Thyroid gland (tissue), 4 donors: ENCODE measurements at places on chromosomes 3 and 15.

GRCh38 chr3:151371526-151371925 is 13.0 kb downstream of the P2RY12 start:
- DNase-seq = no peak

- DNase-seq = no peak
Observed at GRCh38 chr15:54580643-54581042, 602.4 kb downstream of the UNC13C start.

DNA sequence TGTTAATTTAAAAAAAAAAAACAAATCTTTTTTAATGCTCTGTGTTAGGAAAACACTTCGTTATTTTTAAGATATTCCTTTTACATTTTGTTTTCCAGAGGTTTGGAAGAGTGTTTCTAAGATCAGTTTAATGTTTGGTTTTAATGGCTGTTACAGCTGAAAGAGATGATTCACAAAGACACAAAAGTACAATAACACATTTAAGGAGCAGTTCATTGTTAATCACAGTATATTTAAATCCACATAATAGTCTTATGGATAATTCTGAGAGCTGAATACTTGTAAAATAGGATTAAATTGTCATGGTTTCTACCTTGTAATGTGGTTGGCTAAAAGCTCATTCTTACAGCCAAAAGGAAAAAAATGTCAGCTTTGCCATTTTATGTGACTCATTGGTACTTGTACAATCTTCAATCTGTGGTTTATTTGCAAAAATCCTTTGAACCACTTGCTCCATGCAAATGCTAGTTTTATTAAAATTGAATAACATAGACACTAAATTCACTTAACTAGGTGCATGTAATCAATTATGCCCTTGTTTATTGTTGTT is 426.4 kb downstream of the NLGN1 start:
- DNase-seq = no peak

GRCh38 chr3:111864821-111865656 is 6.0 kb downstream of the PHLDB2 start:
- no peak for DNase-seq

GRCh38 chr3:52190294-52191074 is 7.5 kb upstream of the ALAS1 start:
- peak; percentile 77 for DNase-seq

DNA sequence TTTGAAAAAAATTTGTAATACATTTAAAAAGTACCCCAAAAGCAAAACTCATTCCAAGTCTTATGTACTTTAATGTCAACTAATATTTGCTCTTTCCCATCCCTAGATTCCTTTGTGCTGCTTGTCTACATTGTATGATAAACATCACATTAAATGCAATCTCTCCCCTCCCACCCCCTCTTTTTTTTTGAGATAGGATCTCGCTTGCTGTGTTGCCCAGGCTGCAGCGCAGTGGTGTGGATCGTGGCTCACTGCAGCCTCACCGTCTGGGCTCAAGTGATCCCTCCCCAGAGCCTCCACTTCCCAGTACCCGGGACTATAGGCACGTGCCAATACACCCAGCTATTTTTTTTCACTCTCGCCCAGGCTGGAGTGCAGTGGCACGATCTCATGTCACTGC is 12.6 kb downstream of the MAP2K1 start:
- no peak for DNase-seq

GRCh38 chr3:116392291-116392690 is 53.0 kb downstream of the LSAMP start:
- no peak for DNase-seq

DNA sequence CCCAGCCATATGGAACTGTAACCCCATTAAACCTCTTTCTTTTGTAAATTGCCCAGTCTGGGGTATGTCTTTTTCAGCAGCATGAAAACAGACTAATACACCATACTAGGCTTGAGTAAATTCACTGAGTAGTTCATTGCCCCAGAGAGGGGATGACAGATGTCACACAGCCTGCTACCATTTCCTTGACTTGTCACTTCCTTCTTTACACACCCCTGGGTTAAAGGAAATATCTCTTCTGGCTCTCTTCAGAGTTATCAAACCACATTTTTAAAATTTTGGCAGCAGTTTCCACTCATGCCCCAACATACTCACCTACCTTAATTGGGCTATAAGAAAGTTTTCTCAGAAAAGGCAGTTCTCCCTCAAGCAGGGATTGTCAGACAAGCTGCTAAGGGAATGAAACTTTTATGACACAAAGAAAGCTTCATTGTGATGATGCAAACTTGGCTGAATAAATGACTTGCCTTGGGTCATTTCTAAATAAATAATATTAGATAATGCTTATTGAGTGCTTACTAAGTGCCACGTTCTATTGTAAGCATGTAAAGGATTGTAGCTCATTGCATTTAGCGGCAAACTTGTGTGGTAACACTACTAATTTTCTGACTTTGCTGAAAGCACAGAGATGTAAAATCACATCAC is 68.0 kb upstream of the RBMS3 start:
- no peak for DNase-seq

DNA sequence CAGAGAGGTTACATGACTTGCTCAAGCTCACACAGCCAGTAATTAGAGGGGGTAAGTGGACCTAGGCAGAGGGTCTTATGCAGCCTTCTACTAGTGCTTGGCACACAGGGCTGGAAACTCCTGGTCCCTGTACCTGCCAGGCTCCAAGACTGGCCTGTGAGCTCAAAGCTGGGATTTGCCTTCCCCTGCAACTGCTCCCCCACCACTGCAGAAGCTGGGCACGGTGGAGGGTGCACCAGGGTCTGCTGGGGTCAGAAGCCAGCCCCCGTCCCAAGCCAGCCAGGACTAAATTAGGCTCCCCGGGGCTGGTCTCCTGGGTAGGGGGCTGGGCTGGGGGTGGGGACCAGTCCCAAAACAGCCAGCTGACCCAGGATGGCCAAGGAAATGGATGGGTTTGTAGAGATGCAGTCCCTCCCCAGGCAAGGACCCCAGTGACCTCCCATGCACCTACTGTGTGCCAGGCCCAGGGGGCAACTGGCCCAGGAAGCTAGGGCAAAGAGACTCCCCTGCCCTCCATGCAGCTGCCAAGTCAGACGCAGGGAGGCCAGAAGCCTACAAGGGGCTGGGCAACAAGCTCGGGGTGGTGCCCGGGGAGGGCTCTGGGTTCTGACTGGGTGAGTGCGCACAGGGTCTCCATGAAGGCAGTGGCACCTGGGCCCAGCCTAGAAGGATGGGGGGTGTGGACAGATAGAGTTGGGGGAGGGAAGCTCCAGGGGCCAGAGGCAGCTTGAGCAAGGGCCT is 51.8 kb upstream of the LINGO1 start:
- no peak for DNase-seq

GRCh38 chr15:61063875-61064320 is 165.2 kb downstream of the RORA start:
- no peak for DNase-seq

DNA sequence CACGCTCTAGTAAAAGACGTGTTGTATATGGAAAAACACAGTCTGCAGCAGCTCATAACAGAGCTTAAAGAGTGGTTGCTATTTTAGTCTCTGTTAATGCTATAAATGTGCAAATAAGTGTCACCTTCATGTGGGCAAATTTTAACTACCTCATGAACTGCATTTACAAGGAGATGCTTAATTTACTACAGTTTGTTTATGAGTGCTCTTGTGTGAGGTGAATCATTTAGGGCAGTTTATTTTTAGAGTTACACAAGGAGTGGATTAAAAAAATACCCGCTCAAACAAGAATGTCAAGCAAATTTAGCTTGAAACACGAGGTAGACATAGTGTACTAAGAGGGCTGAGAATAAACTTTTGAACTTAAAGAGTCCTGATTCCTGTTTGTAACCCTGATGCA is 579.0 kb downstream of the MFSD1 start:
- no peak for DNase-seq

DNA sequence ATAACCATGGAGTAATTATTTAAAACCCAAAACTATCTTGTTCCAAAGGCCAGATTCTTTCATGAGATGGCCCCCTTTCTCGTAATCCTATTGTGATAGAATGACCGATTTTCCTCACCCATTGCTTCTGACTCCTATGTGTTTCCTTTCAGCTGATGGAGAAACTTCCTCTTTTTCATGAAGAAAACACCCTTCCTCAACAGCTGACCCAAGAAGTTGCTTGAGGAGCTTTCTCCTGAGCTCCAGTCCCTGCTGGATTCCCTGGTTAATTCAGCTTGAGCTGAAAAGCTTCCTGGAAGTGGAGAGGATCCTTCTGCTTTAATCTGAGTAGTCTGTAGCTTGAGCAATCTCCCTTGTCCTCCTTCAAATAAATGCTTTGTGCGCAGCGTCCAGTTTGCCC is 75.0 kb downstream of the BFSP2 start:
- DNase-seq = no peak

DNA sequence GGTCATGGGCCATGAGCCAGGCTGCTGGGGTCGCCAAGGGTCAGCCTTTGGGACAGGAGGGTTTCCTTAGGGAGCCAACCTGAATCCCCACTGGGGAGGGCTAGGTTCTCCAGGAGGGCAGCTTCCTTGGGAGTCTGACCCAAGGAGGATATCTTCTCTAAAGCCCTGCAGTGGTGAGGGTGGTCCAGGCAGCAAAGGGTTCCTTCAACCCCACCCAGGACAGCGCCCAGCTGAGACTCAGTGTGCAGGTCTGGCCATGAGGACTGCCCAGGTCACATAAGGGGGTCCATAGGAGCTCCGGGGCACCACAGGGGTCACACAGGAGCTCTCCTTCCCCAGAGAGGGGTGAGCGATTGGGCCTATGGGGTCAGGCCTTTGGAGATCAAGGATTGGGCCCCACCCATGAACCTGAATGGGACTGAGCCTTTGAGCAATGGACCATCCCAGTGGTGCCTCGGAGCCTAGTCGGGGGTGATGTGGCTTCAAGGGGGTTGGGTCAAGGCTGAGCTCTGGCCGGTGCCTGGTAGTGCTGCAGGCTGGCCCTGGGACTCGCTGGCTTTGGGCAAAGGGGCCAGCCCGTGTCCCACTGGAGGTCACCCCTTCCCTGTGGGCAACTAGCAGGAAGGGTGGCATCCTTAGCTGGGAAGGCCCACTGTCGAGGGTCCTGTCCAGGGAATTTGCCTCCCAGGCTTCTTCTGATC is 216.5 kb downstream of the SNRPN start:
- DNase-seq = no peak

DNA sequence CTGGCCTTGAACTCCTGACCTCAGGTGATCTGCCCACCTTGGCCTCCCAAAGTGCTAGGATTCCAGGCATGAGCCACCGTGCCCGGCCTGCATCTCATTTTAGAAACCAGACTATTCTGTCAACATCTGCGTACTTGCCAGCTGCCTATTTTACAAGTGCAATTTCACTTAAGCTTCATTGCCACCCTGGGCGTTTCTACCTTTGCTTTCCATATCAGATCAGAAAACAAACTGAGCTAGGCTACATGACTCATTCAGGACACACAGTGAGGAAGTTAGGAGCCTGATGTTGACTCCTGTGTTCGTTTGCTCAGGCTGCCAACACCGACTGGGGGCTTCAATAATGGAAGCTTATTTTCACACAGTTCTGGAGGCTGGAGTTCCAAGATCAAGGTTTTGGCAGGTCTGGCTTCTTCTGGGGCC is 42.3 kb upstream of the KLHL25 start:
- DNase-seq = no peak

DNA sequence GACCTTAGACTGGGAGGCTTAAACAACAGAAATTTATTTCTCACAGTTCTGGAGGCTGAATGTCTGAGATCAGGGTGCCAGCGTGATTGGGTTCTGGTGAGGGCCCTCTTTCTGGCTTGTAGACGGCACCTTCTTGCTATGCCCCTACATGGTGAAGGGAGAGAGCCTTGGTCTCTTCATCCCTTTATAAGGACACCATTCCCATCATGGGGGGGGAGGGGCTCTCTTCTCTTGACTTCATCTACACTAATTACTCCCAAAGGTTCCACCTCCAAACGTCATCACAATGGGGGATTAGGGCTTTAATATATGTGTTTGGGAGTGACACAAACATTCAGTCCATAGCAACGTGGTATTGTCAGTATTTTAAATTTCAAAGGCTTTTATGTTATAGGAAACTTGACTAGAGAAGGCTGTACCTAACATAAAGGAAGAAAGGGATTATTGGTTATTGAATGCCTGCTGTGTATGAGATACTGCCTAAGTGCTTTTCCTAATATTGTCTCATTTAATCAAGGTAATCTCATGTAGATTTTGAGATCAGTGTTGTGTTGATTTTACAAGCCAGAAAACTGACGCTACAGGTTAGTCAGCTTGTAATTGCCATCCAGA is 20.9 kb downstream of the SYN2 start:
- no peak for DNase-seq

GRCh38 chr3:169083885-169084284 is 579.6 kb downstream of the MECOM start:
- DNase-seq = no peak

GRCh38 chr3:5473471-5473870 is 286.0 kb downstream of the EDEM1 start:
- no peak for DNase-seq

DNA sequence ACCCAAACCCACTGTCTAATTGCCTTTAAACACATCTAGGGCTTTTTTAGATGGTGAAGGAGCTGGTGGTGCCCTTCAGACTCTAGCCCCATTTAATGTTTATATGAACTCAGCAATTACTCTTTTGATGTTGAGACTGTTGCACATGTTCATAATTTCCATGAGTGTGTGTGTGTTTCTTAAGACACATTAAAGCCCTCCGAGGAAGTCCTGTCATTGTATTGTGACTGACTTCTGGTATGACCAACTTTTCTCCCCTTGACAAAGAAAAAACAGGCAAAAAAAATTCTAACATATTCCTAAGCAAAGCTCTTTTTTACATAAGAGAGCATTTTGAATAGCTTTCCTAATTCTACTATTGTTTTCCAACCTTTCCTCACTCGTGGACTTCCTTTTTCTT is 91.6 kb downstream of the FLNB start:
- DNase-seq = no peak

DNA sequence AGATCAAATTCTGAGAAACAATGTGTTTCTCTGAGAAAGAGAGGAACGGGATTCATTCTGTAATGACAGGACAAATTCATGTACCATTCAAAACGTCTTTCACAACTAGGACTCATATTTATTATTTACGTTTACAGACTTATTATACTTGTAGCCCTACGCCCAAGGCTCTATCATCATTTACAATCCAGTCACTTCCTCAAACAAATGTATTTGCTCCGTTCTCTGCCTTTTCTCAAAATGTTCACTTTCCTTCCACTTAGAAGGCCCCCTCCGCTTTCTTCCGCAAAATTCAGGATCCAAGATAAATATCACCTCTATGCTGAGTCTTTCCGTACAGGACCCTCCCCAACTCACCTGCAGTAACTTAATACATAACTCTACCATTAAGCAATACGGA is 745 bp downstream of the RSL24D1 start:
- no peak for DNase-seq

DNA sequence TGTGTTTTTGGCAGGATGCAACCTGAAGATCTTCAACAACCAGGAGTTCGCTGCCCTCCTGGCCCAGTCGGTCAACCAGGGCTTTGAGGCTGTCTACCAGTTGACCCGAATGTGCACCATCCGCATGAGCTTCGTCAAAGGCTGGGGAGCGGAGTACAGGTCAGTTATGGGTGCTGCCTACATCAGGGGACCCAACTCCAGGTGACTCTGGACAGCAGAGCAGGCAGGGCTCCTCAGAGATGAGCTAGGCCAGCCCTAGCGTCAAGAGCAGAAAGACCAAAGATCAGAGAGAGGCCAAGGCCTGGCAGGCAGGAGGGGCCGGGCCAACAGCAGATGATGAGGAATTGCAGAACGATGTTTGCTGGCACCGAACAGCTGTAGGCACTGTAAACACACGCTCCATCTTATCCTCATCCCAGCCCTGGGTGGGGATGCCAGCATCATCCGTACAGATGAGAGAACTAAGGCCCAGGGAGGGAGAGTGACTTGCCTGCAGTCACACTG is 67.1 kb downstream of the AAGAB start:
- no peak for DNase-seq

GRCh38 chr3:57279685-57280084 is 12.8 kb downstream of the ASB14 start:
- no peak for DNase-seq
